ENCODE measurements at places on chromosomes 12 and 14.

- no peak for DNase-seq
These were observed 102.1 kb upstream of the RAP1B start for GRCh38 chr12:68508576-68508975.

- no peak for DNase-seq
These were observed 54.5 kb downstream of the VCPKMT start for GRCh38 chr14:50061664-50062437.

DNA sequence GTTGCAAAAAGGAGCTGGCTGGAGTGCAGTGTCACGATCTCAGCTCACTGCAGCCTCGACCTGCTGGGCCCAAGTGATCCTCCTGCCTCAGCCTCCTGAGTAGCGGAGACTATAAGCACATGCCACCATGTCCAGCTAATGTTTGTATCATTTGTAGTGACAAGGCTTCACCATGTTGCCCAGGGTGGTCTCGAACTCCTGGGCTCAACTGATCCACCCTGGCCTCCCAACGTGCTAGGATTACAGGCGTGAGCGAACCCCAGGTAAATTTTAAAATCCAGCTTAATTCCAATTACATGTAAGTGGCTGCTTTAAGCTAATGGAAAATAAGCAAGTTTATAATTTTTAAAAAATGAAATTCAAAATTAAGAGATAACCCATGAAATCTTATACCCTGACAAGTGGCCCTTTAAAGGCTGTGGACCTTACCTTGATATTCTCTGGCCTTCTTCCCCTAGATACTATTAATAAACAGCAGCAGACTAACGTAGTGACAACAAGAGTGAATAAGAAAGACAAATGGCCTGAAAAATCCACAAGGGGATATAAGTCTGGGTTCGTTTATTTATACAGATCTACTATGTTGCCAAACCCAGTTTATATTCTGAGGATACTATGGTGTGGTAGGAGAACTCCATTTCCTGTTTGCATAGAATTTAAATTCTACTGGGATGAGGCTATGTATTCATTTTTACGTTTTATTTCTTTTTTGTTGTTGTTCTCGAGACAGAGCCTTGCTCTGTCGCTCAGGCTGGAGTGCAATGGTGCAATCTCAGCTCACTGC is 25.6 kb upstream of the SLC2A3 start:
- no peak for DNase-seq

- DNase-seq = no peak
These were observed 96.1 kb downstream of the PLXNC1 start for GRCh38 chr12:94244165-94245133.

DNA sequence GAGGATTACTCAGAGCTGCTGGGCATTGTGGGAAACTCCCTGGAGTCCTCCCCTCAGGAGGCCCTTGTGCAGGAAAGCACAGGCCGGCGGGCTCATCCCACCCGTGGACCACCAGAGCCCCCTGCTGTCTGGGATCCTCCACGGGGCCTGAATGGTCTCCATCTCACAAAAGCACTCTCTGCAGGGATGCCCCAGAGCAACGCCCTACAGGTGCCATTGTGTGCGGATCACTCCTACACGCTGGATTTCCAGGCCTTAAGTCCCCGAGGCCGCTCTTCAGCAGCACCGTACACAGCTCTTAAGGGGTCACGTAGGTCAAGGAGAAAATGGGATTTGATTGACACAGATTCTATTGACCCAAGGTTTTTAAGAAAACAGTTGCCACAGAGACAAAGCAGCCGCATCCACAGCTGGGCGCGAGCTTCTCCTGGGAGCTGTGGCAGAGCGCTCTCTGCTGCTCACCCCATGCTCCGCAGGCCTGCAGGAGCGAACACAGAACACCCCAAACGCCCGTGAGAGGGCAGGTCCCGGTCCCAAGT is 36.7 kb upstream of the RIMBP2 start:
- peak; percentile 73 for DNase-seq

DNA sequence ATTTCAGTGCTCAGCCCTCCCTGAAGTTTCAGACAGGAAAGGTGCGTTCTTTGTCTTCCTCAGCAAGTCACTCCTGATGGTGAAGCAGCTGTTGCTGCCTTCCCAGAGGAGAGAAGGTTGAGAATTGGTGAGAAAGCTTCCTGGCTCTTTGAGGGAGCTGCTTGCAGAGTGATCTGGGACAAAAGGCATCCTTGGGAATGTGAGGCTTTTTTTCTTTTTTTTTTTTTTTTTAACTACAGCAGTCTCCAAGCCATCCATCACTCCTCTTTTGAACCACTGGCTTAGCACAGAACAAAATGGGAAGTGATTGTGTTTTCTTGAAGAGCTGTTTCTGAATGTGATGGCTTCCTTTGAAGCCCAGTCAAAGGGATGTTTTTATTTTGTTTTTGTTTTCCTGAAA is 120.4 kb upstream of the LRIG3 start:
- DNase-seq = no peak

GRCh38 chr12:116703214-116703795 is 34.6 kb downstream of the SPRING1 start:
- peak; percentile 25 for DNase-seq

GRCh38 chr12:64824500-64825142 is at the start of gene TBC1D30:
Gene TBC1D30 (plus strand): TSS chr12:64824647. CDS start chr12:64824880, 233 bp downstream.
- peak; percentile 51 for DNase-seq

GRCh38 chr12:41473441-41473840 is 285.3 kb downstream of the PDZRN4 start:
- no peak for DNase-seq

- DNase-seq = no peak
These were observed 14.9 kb downstream of the LHX5 start for GRCh38 chr12:113456761-113457160.

DNA sequence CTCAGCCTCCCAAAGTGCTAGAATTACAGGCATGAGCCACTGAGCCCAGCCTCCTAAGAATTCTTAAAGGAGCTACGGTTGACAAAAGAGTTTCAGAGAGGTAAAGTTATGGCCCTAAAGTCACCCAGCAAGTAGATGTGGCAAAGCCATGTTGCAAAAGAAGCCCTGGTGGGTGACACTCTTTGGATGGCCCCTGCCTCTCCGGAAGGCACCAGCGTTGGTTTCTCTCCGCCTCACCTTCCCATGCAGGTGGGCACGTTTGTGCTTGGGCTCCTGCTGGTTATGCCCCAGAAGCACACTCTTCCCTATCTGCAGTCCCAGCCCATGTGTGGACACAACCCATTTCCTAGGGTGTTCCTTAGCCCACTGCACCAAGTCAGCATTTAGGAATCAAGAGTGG is 9.5 kb upstream of the SERPINA3 start:
- DNase-seq = no peak

DNA sequence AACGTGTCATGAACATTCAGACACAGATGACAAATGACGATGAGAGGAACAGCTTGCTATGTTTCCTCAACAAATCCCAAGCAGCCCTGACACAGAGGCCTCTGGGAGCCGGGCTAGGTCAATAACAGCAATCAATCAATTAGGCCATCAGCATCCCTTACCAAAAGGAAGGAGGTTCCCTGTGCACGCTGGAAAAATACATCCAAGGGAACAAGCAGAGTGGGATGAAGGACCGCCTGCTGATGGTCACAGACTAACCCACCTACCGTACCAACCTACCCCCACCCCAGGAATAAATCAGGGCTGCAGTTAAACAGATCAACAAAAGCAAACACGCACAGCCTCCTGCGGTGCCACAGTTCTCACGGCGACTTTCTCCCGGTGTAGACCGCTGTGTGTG is 265.1 kb upstream of the SFSWAP start:
- DNase-seq = no peak

DNA sequence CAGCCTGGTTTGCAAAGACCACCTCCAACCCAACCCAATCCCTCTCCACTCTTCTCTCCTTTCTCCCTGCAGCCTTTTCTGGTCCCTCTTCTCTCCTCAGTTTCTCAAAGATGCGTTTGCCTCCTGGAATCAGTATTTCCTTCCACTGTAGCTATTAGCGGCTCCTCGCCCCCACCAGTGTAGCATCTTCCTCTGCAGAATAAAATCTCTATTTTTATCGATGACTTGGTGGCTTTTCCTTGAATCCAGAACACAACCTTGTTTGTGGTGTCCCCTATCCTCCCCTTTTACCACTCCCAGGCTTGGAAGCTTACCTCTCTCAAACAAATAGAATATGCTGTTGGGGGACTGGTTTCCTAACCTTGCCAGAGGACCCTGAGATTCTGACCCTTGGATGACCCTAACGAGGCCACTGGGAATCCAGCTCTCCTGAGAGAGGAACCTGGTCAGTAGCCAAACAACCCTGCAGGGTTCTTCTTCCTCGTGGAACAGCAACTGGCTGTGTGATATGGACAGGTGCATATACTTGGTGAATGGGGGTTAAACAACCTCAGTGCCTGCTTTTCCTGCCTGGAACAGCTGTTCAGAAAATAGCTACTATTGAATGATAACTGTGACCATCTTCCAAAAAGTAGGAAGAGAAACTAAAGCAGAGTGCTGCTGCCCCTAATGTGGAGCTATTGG is 4.4 kb downstream of the WNT1 start:
- no peak for DNase-seq

DNA sequence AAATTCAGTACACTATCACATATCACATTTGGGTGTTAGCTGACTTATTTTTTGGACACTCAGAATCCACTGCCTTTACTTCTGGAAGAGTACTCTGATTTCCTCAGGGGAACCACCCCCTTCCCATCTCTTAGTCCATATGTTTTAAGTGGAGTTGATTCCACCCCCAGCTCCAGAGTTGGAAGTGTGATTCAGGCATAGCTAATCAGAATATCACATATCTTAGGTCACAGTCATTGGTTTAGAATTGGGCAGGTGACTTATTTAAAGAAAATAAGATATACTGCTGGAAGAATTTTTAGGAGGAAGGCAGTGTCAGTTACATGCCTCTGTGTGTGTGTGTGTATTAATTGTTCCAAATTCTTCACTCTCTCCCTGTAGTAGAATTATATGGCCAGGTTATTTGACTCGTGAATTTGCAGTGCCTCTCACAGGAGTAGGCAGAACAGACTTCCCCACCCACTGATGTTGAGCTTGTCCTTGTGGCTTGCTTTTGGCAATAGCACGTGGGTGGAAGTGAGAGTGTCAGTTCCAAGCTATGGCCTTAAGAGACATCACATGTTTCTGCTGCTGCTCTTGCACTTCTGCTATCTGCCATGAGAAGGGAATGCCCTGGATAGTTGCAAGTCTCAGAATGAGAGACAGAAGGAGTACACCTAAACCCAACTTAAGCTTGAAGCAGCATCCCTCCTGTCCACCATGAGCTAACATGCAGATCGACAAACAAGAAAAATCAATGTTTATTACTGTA is 6.4 kb upstream of the GAS2L3 start:
- DNase-seq = no peak

- DNase-seq = no peak
These were observed 3.3 kb downstream of the CNOT2 start for GRCh38 chr12:70246580-70246979.

DNA sequence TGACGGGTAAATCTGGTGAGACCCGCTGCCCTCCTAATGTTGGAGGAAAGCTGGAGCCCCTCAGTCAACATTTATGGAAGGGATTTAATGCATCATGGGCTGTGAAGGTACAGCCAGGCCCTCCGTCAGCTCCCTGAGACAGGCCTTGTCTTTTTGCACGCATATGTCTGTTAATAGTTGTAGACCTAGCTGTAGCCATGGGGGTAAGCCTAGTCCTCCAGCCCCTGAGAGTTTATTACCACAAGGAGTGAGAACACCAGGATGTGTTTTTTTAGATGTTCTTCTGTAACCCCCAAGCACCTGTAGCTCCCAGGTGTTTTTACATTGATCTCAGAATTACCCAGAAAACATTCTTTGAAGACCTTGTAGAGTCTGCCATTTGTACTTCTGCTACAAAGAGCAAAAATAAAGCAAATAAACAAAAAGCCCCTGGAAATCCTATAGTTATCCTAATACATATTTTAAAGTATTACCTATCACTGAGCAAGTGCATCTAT is 25.5 kb downstream of the ETV6 start:
- DNase-seq = no peak

- peak; percentile 31 for DNase-seq
These were observed 45.1 kb upstream of the KITLG start for GRCh38 chr12:88625356-88625755.

GRCh38 chr14:41606282-41606531 is 469 bp upstream of the LRFN5 start:
- no peak for DNase-seq

GRCh38 chr12:80937391-80938238 is at the start of gene LIN7A:
Gene LIN7A (minus strand): TSS chr12:80937934. CDS start chr12:80937722, 212 bp downstream.
- DNase-seq = peak; percentile 41

GRCh38 chr12:24206621-24207020 is 257.2 kb upstream of the SOX5 start:
- DNase-seq = peak; percentile 24

DNA sequence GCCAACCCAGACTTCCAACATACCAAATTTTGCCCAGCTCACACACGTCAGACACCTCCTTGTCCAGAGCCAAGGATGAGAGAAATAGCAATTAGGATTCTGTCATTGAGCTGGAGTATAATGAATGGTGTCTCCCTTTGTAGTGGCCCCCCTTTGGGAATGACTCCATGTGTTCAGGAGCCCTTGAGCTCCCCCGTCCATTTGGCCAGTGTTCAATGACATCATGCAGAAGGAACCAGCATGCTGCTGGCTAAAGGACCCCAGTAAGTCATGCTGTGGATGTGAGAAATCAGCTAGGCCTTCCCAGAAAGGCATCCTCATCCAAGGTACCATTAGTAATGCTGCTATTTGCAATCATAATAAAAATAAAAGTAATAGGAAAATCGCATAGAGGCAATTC is 158.8 kb upstream of the SRRM4 start:
- no peak for DNase-seq

DNA sequence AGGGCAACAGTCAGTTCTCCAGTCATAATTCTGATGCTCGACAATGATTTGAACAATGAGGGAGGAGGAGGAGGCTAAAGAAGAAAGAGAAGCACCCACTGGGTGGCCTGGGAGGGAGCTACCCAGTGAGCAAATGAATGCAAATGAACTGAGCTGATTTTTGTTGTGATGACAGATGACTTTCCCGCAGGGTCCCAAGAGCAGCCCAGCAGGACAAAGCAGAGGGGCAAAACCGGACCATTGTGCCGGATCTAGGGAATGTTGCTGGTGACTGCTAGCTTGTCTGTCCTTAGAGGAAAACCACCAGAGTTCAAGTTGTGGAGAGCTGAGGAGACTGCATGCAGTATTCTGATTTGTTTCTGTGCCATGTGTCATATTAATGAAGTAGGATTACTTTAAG is 162.8 kb downstream of the MON2 start:
- DNase-seq = peak; percentile 13
